ENCODE measurements at places on chromosomes 1 and 21.

- no peak for DNase-seq
Measured at GRCh38 chr1:8727809-8728213, 89.6 kb downstream of the RERE start.

DNA sequence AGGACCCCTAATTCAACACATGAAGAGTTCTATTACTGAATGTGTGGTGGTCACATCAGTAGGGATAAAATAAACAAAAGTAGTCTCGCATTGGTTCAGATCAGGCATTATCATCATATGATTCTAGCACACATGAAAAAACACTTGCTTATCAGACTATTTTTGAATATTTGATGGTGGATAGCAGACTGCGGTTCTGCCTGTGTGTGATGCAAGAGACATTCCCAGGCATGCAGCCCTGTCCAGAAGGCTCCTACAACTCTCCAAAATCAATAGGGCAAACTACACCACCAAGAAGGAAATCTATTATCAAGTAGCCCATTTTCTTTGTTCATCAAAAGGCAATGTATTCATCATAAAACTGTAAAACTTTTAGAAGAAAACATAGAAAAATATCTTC lies 304.7 kb downstream of the DUSP10 start:
- DNase-seq, result no peak

DNA sequence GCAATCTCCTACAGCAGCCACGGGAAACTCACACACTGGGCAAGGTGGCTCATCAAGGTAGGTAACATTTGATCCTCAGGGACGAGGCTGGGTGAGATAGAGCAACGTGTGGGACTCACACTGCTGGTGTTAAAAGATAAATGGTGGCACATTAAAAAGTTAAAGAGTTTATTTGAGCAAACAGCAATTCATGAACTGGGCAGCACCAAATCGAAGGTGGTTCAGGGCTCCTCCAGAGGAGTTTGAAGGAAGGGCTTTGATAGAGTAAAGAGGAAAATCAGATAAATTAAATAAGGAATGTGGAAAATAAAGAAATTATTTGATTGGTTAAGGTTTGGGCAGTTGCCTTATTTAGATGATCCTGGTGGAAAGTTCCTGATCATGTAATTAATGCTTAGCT lies 23.6 kb upstream of the TMEM51 start:
- DNase-seq, result no peak

DNA sequence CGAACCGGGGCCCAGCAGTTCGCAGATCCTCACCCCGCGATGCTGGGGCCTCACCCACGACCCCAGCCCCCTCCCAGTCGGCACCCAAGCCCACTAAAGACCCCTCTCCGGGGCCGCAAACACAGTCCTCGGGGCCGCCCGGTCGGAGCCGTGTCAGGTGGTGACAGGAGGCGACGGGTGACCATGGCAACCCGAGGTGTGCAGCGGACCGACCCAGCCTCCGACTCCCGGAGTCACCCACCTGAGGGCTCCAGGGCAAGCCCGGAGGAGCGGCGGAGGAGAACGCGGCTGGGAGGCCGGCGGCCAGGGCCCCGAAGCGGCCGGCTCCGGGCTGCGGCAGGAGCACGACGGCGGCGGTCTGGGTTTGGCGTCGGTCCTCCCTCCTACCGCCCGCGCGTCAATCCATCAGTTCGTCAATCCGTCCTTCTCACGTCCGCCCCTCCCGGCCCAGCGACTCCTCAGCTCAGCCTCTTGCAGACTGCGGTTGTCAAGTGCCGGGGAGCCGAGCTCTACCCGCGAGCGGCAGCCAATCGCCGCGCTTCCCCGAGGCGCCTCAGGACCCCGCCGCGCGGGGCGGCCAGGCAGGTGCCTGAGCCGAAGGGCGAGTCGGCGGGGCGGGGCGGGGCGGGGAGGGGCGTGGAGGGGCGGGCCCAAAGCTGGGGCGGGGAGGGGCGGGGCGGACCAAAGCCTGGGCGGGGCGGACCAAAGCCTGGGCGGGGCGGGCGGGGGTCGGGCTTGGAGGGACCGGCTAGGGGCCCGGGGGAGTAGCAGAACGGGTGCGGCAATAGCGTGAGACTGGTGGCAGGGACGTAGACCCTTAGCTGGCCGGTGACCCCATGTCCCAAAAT lies at the start of gene WDR47:
WDR47 (minus strand) TSS at position 482 of the 848 bp plus-strand sequence. CDS start 18,590 bp downstream, outside the sequence.
- peak; percentile 87 for DNase-seq

- no peak for DNase-seq
Measured at GRCh38 chr21:42285569-42286245, 29.5 kb downstream of the TFF3 start.

GRCh38 chr1:184889166-184889565 lies 85.1 kb downstream of the NIBAN1 start:
- no peak for DNase-seq

DNA sequence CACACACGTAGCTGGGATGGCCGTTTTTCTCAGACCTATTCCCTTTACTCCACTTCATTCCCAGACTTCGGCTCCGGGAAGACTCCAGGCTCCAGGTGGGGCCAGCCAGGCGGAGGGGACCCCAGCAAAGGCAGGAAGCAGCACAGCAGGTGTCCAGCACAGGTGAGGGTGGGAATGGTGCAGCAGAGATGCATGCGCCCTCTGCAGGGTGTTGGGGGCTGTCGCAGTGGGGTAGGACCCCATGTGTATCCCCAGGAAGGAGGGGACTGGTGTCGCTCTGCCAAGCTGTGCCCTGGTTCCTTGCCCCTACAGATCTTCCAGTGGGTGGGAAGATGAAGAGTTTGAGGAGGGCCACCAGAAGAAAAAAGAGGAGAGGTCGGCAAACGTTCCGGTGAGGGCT lies 5.3 kb downstream of the TTC24 start:
- DNase-seq, result no peak

DNA sequence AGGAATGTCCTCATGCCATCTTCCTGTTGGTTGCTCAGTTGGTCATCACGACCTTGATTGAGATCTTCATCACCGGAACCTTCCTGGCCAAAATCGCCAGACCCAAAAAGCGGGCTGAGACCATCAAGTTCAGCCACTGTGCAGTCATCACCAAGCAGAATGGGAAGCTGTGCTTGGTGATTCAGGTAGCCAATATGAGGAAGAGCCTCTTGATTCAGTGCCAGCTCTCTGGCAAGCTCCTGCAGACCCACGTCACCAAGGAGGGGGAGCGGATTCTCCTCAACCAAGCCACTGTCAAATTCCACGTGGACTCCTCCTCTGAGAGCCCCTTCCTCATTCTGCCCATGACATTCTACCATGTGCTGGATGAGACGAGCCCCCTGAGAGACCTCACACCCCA lies 42.9 kb downstream of the KCNJ15 start:
- DNase-seq, result no peak

- no peak for DNase-seq
Measured at GRCh38 chr1:19689085-19689757, 24.5 kb downstream of the HTR6 start.

- no peak for DNase-seq
Measured at GRCh38 chr1:225462714-225463574, 35.1 kb upstream of the LBR start.

- DNase-seq, result no peak
Measured at GRCh38 chr1:81834921-81835698, 34.4 kb downstream of the ADGRL2 start.

GRCh38 chr1:245453541-245453940 lies 298.8 kb downstream of the KIF26B start:
- no peak for DNase-seq

- DNase-seq, result no peak
Measured at GRCh38 chr1:9378801-9379200, 86.1 kb downstream of the SPSB1 start.

- DNase-seq, result peak; percentile 31
Measured at GRCh38 chr1:231971397-231972110, 345.0 kb downstream of the DISC1 start.

GRCh38 chr1:115811140-115811828 lies 29.6 kb downstream of the NHLH2 start:
- DNase-seq, result no peak

DNA sequence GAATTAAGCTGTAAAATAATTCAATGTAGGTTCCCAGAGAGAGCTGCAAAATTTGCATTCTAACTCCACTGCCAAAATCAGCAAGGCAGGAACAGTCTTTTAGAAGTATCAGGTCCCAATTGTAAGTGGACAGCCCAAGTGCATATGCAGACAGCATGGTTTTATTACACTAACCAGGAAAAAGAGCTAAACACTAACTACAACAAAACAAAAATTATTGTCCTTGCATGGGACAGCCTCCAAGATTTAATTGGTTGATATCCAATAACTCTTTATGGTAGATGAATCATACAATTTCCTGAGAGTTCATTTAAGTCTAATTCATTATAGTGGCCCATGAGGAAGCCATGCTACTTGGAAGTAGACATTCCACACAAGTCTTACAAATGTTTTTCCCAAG lies 154.3 kb upstream of the ZNF648 start:
- no peak for DNase-seq

DNA sequence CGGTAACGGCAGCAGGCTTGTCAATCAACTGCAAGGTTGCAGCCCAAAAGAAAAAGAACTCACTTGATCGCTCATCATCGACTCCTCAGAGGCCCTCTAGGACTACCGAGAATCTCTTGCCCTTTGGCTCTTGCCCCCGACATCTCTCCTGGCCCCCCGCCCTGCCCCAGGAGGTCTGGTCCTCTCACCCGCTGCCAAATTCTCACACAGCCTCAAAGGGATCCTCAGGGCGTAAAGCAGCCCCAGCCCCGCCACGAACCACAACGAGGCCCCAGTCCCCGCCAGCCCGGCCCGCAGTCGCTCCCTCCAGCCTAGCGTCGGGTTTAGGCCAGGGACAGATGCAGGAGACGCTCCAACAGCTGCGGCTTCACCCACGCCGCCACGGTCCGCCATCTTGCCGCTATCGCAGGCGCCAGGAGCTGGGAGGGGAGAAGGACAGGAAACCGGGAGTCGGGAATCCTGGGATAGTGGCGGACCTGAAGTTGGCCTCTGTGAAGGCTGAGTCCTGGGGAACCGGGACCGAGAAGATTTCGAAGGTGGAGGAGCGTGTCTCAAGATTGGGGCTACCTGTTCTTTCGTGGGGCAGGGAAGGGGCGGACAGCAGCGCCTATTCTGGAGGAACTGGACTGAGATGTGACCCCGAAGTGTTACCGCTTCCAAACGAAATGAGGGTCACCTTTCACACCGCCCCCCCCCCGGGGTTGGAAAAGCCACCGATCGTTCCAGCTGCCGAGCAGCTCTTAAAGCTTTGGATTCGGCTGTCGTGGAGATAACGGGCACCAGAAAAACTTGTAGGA lies at the start of gene ST7L:
ST7L (minus strand) TSS at position 421 of the 797 bp plus-strand sequence; CDS start at position 393, 28 bp downstream.
- DNase-seq, result peak; percentile 30

DNA sequence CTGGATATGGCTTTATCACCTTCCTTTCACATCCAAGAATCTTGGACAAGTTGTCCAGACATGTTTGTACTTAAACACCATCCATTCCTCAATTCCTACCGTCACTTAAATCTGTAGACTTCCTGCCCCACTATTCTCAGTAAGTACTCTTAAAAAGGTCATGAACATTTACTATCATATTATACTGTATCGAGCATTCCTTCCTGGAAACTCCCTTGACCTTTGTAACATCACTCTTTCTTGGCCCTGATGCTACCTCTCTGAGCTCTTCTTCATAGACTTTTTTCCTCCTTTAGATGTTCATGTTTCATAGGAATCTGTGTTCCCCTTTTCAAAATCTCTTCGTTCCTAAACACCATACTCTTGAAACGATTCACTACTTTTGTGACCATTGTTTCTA lies 15.5 kb downstream of the BLZF1 start:
- no peak for DNase-seq

DNA sequence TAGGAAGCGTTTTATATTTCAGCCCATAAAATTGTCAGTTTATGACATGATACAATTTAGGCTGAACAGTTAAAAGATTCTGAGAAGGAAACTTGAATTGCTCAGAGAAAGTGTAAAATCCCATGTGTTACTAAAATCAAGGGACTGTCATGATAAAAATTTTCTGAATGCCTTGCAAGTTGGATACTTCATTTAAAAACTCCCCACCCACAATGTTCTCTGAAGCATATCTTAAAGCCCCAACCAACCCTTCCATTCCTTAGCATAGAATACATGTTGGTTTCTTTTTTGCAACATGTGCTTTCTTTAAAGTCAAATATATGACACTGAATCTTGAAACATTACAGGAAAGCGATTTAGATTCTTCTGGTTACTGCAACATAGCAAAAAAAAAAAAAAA lies 97.4 kb downstream of the MRPL39 start:
- no peak for DNase-seq

- DNase-seq, result no peak
Measured at GRCh38 chr1:109272831-109273547, 10.0 kb downstream of the PSRC1 start.

GRCh38 chr1:180606155-180606554 lies 25.7 kb upstream of the XPR1 start:
- no peak for DNase-seq

- no peak for DNase-seq
Measured at GRCh38 chr1:68379085-68379478, 70.7 kb downstream of the RPE65 start.

DNA sequence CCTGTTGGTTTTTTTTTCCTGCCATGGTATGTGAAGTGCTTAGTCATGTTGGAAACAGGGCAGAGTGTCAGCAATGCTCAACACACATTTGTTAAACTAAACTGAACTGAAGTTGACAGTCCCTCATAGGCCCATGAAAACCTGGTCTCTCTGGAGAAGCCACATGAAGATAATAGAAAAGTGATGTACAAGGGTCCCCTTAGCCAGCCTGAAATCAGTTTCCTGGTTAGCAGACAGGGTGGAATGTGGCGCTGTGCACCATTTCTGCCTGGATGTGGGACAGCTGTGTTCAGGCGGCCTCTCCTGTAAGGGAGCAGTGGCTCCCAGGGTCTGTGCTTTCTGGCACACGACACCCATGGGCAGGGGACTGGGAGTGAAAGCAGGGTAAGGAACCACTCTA lies 9.9 kb upstream of the CHI3L1 start:
- no peak for DNase-seq

DNA sequence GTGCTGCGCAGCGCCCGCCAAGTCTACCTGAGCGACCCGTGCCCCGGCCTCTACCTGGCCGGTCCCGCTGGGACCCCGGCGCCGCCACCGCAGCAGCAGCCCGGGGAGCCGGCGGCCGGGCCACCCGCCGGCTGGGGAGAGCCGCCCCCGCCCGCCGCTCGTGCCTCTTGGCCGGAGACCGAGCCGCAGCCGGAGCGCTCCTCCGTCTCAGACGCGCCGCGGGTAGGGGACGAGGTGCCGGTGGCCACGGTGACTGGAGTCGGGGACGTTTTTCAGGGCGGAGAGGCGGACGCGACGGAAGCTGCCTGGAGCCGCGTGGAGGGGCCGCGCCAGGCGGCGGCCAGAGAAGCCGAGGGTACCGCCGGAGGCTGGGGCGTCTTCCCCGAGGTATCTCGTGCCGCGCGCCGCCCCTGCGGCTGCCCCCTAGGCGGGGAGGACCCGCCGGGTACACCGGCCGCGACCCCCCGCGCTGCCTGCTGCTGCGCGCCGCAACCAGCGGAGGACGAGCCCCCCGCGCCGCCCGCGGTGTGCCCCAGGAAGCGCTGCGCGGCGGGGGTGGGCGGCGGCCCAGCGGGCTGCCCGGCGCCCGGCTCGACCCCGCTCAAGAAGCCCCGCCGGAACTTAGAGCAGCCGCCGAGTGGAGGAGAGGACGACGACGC lies 646 bp downstream of the IER5 start:
- DNase-seq, result no peak

- no peak for DNase-seq
Measured at GRCh38 chr1:150110116-150110515, 39.6 kb upstream of the PLEKHO1 start.

GRCh38 chr1:168081373-168082007 lies 55.2 kb downstream of the GPR161 start:
- peak; percentile 32 for DNase-seq

- DNase-seq, result no peak
Measured at GRCh38 chr1:117143871-117144270, 22.3 kb upstream of the TRIM45 start.

- DNase-seq, result no peak
Measured at GRCh38 chr1:94039514-94039870, 81.5 kb downstream of the ABCA4 start.

GRCh38 chr1:116954440-116954839 lies 44.7 kb downstream of the PTGFRN start:
- no peak for DNase-seq
